ENCODE measurements at places on chromosomes 12 and 14. TPM values are rescaled to one million over a fixed set of nuclear protein-coding genes. Genes with fewer than 3 reads are reported as not detected.

Gene ADAMTS20
- 0.25 TPM for total RNA-seq

Gene CDCA4
- total RNA-seq, result 5.4 TPM

Gene RAD9B
- total RNA-seq, result 0.74 TPM

Gene IL26
- not detected for total RNA-seq

All from temporal lobe (tissue), 4 donors.